ENCODE measurements at places on chromosomes 3 and 15.

GRCh38 chr15:90557186-90558084, 27.7 kb downstream of the CRTC3 start:
- no peak for DNase-seq

DNA sequence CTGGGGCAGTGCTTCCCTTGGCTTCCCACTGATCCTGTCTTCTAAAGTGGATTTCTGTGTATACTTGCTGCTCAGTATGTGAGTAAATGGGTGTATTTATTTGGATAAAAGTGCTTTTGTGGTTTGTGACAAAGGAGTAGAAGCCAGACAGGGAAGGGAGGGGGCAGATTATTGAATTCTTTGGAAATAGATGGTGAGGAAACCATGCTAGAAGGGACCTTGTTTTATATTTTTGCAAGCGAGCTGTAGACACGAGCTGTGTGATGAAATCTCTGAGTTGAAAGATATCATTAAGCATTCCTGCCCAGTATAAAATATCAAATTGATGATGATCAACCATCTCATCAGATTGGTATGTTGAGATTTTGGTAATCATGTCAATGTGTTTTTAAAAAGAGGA, 68.9 kb downstream of the DUT start:
- DNase-seq = no peak

DNA sequence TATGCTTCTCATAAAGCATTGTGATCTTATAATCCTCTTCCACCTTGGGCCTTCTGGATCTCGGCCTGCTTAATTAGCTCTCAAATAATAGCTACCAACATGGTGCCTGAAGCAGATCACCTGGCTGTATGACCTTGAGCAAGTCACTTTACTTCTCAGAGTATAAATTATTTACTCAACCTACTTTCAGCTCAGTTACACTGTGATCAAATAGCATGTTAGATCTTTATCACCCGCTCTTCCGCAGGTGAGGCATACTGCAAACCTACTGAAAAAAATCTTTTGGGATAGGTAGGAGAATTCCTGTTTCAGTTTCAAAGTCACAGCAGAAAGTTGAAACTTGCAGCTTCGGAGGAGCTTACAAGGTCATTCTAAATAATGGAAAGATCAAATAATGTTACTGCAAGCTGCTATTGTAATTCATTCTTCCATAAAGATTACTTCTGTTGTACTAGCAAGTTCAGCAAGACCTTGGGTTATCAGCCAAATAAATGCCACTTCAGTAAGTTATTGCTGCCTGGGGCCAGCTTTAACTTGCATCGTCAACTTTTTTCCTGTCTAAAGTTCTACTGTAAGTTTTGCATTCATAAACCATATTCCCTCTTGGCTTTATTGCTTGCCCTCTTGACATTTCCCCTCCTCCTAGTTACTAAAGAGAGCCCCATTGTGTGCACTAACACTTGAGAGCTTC, 268.4 kb upstream of the ATP11B start:
- DNase-seq = no peak

DNA sequence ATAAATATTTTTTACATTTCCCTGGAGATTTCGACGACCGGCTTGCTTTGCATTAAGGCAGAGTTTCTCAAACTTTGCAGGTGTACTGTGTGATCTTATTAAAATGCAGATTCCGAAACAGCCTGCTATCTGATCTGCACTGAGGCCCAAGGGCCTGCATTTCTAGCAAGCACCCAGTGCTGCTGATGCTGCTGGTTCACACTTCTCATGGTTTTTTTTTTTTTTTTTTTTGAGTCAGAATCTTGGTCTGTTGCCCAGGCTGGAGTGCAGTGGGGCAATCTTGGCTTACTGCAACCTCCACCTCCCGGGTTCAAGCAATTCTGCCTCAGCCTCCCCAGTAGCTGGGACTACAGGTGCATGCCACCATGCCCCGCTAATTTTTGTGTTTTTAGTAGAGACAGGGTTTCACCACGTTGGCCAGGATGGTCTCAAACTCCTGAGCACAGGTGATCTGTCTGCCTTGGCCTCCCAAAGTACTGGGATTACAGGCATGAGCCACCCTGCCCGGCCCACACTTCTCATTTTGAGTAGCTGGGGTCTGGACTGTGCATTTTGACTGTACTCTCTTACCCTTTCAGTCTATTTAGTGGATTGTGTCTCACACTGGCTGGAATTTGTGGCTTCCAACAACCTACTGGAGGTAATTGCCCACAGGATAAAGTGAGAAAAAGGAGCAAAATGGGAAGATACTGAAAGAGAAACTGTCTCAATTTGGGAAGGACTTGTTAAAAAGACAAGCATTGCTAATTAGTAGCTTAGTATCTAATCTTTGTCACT, 94.1 kb downstream of the ITPR1 start:
- no peak for DNase-seq

DNA sequence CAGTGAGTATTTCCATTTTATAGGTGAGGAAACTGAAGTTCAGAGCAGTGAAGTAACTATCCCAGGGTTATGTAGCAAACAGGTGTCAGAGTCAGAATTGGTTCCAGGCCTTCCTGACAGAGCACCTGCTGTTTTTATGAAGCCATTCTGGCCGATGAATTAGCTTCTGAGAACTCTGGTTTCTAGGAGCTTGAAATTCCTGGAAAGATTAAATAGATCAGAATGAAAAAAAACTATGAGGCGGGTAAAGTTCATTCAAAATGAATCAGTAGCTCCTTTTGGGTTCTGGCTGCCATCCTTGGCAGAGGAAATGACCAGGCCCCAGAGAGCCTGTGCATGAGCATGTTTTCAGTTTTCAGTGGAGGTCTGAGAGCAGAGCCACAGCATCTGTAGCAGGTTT, 59.3 kb upstream of the CFAP161 start:
- DNase-seq = no peak

DNA sequence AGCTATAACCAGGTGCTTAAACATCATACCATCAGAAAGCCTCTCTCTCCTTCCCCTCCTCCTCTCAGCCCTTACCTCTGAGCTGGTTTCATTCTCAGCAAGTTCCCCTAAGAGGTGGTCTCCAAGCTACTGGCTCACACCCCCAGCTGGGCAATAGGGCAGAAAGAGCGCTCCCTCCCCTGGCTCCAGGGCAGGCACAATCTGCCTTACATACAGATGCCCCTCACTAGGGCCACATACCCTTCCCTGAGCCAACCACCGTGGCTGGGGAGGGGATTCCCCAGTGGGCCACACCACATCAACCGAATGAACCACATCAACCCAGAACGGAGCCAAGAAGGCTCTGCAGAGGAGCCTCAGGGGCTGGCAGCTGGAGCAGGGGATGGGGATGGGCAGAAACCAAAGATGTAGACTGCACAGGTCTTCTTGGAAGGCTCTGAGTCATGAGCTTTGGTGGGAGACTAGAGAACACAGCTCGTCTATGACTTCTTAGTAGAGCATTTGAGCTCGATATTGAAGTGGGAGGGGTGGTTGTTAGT, 4.6 kb upstream of the FBLN2 start:
- DNase-seq = no peak

- no peak for DNase-seq
Measured at GRCh38 chr3:185659942-185660921, 74.1 kb downstream of the SENP2 start.

- no peak for DNase-seq
Measured at GRCh38 chr3:180661444-180661843, 17.8 kb downstream of the CCDC39 start.

GRCh38 chr3:154164387-154164786, 43.2 kb downstream of the ARHGEF26 start:
- no peak for DNase-seq

DNA sequence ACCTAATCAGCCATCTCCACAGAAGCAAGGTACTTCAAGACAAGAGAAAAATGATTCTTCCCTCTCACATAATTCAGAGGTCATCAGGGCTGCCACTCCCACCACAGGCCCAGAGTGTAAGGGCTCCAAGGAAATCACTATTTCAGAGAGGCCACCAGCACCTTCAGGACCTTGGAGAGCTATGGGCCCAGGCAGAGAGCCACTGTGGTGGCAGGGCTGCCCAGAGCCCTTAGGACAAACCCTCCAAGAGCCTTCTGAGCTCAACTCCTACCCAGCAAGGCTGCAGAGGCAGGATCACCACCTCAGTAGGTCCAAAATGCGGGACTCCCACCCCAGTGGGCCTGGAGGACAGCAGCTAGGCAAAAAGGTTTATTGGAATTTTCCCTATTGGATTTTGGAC, 17.9 kb upstream of the FAN1 start:
- no peak for DNase-seq

GRCh38 chr3:190811775-190812480, 50.6 kb downstream of the GMNC start:
- DNase-seq = no peak

- DNase-seq = no peak
Measured at GRCh38 chr3:84128024-84128423, 830.8 kb upstream of the CADM2 start.

DNA sequence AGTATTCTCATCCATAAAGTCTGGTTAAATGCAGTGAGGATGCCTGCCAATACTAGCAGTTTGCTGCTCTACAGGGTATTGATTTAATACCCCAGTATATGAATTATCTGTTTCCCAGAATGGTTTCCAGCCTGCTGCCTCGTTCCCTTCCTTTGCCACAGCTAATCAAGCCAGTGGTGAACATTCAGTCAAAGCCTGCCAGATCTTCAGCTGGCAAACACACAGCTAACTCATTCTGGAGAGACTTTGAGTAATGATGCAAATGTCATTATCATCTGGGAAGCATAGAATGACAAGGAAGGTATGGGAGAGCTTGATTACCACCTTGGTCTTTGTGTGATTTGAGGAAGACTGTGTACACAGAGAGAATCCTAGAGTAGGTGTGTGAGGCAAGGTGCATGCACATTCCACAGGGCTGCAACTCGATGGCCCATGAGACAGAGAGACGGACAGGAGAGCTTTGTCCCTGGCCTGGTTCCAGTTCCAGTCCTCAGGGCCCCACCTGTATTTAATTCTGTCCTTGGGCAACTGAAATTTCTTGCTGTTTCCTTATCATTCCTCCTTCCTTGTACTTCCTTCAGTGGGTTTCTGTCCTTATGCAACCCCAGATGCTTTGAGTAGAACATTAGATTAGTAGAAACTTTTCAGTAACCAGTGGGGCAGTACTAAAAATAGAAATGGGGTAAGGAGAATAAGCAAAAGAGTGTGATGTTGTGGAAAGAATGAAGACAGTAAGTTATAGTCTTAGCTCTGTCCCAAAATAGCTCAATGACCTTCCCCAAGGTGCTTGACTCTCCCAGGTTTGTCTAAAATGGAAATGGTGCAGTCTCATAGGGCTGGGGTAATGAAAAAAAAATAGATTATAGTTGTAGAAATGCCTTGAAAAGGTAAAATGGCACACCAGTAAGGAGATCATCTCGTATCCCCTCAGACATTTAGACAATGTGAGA, 72.5 kb downstream of the MITF start:
- no peak for DNase-seq

GRCh38 chr3:196354132-196354531, 15.9 kb upstream of the TM4SF19 start:
- DNase-seq = no peak

- no peak for DNase-seq
Measured at GRCh38 chr3:36941162-36941561, 3.7 kb downstream of the TRANK1 start.

DNA sequence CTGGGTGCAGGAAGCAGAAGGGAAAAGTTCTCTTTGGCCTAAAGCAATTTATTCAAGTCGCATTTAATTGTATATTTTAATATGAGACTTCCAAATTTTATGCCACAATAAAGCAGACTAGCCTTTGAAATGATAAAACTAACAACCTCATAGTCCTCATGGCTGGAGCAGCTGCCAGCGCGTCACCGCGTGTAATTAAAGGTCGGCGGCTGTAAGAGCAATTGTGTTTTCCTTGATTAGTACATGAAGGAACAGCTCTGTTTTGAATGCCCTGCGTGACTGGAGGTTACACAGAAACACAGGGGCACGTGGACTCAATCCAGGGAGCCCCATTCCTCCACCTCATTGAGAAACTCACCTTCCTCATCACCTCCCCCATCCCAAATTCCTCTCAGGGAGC, 10.1 kb upstream of the LRRC15 start:
- no peak for DNase-seq

DNA sequence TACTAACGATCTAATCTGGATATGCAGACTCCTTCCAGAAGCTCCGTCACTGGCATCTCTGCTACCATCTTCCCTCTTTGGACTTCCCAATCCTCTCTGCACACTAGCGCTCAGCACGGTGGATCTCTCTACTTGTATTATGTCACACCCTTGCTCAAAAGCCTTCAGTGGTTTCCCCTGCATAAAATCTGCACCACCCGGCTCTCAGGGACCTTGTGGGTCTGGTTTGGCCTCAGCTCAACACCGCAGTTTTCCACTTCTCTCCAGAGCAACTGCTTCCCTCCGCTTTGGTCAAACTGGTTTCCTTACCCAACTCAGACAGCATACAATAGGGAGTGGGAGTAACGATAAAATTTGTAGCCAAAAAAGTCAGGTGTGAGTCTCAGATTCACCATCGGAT, 30.7 kb upstream of the HES1 start:
- no peak for DNase-seq

DNA sequence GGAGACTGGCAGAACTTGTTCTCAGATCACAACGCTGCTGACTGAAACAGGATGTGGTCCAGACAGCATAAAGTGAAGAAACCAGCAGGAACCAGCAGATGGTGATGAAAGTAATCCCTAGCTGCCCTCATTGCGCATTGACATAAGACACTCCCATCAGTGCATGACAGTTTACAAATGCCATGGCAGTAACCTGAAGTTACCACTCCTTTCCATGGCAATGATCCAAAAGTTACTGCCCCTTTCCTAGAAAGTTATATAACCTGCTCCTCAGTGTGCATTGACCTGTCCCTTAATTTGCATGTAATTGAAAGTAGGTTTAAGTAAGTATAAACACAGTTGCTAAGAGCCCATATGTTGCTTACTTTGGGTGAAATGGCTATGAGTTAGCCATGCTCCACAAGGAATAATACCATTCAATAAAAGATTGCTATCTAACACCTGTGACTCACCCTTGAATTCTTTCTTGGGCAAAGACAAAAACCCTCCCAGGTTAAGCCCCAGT, 149.1 kb upstream of the CD96 start:
- DNase-seq = no peak

DNA sequence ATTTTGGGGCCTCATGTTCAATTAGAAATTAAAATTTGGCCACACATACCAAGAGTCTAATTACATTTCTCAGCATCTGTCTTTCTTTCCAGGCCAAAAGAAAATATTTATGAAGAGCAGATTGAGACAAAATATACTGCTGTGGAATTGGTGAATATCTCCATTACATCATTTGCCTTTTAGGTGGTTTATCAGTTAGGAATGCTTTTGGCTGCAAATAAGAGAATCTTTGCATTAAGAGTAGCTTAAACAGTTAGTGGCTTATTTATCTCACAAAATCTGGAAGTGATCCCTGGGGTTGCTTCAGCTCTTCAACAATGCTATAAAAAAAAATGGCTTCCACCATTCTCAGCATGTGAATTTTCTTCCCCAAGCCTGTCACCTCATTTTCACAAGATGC, 308.7 kb downstream of the MAGI1 start:
- DNase-seq = no peak

DNA sequence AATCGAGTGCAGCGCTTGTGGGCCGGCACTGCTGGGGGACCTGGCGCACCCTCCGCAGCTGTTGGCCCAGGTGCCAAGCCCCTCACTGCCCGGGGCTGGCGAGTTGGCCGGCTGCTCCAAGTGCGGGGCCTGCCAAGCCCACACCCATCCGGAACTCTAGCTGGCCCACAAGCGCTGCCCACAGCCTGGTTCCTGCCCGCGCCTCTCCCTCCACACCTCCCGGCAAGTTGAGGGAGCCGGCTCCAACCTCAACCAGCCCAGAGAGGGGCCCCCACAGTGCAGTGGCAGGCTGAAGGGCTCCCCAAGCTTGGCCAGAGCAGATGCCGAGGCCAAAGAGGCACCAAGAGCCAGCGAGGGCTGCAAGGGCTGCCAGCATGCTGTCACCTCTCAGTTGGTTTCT, 73.4 kb downstream of the PLXNA1 start:
- no peak for DNase-seq
